ENCODE measurements at places on chromosomes 6 and 20.

DNA sequence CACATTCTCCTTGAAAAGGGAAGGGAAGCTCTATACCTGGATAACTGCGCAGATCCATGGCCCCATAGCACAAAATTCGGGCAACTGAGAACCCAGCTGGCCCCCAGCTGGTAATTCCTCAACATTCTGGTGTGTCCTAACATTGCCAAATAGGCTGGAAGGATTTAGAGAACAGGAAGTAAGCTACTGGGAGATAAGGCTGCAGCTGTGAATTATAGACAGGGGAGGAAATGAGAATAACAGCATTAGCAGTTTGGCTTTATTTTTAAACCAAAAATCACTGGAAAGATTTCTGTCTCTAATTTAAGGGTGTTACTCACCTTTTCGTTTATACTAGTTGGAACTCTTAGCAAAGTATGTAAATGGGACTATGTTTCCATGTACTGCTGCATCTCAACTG is 97.2 kb downstream of the TULP4 start:
- peak; percentile 54 for DNase-seq

GRCh38 chr6:134138226-134138975 is 86.0 kb upstream of the SLC2A12 start:
- DNase-seq, result no peak

DNA sequence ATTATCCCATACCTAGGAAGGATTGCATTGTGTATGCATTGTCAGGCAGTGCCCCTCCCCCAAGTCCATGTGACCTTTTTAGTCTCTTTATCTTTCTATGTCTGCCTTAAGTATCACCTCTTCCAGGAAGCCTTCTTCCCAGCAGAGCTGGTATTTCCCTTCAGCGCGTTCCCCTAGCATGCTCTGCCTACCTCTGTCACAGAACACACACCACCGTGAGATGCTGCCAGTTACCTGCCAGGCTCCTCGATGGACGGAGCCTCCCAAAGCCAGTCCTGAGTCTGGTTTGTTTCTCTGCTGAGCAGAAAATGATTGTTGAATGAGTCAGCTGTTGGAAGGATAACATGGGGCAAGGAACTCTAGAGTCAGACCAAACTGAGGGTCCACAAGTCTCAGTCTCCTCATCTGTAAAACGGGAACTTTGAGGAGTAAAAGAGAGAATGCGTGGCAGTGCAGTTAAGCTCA is 11.3 kb upstream of the ZNF335 start:
- no peak for DNase-seq

GRCh38 chr6:5108536-5109150 is 23.5 kb downstream of the PPP1R3G start:
- no peak for DNase-seq

GRCh38 chr20:16018881-16019280 is 554.4 kb downstream of the KIF16B start:
- DNase-seq, result no peak

- DNase-seq, result no peak
Measured at GRCh38 chr20:14295238-14295637, 42.2 kb downstream of the FLRT3 start.

- DNase-seq, result no peak
Measured at GRCh38 chr6:13011612-13012146, 295.1 kb downstream of the PHACTR1 start.

GRCh38 chr6:43976706-43977403 is 150.4 kb downstream of the MRPL14 start:
- DNase-seq, result no peak

GRCh38 chr6:131638013-131638412 is 911 bp downstream of the ENPP3 start:
- DNase-seq, result no peak

- no peak for DNase-seq
Measured at GRCh38 chr6:88750936-88751335, 212.5 kb downstream of the RNGTT start.

DNA sequence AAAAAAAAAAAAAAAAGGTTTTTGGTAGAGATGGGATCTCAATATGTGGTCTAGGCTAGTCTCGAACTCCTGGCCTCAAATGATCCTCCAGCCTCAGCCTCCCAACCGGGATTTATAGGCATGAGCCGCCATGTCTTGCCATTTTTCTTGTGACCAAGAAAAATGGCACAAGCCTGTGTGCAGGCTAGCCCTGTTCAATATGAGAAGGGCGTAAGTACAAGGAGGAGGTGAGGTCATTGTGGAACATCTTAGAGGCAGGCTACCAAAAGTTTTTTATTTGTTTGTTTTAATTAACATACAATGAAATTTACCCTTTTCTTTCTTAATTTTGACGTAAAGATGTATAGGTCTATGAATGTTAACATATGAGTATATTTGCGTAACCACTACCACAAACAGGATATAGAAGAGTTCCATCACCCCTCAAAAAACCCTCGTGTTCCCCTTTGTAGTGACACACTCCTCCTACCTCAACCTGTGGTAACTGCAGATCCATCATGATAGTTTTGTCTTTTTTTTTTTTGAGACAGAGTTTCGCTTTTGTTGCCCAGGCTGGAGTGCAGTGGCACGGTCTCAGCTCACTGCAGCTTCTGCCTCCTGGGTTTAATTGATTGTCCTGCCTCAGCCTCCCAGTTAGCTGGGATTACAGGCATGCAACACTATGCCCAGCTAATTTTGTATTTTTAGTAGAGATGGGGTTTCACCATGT is 28.3 kb upstream of the KIF3B start:
- no peak for DNase-seq

- DNase-seq, result no peak
Measured at GRCh38 chr6:52000064-52000463, 87.3 kb downstream of the PKHD1 start.

GRCh38 chr6:127618729-127619128 is 41.8 kb downstream of the C6orf58 start:
- DNase-seq, result no peak

- DNase-seq, result no peak
Measured at GRCh38 chr6:116932496-116932895, 55.5 kb downstream of the RFX6 start.

DNA sequence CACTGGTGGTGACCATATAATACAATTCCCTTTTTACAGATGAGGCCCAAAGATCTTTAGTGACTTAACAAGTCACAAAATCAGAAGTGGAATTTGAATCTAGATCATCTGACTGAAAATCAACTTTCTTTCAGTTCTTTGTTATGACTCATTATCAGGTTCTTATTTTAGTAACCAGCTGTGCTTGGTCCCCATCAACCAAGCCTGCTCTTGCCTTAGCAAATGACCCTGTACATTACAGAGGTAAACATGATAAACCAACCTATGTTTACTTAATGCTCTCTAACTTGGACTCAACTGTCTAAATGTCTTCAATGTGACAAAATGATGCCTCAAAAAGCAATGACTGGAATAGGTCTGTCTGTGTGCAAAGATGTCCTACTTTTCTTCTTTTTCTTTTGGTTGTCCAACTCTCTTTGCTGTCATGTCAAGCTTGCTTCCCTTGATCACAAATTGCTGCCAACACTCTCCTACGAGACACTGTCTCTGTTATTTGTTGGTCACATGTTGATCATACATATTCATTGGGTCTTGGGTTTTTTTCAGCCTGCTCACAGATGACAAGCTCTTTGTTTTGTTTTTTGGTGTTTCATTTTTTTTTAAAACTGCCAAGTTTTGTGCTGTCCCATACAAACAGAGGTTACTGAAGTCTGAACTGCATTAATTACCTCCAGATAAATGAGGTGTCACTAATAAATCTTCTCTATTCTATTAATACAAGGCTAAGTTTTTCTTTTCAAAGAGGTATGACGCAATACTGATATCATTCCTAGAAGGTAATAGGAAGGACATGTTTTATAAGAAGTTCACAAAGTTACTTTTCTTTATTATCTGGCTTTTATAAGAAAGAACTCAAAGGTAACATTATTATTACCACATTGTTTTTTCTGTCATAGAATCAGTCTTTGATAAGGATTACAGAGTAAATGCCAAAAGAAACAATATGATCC is 62.2 kb upstream of the PLN start:
- no peak for DNase-seq

- DNase-seq, result peak; percentile 36
Measured at GRCh38 chr20:59723607-59724456, 119.5 kb downstream of the PHACTR3 start.

- no peak for DNase-seq
Measured at GRCh38 chr6:13280254-13280653, 48.1 kb downstream of the TBC1D7 start.

GRCh38 chr20:34736106-34736735 is 32.1 kb downstream of the TP53INP2 start:
- no peak for DNase-seq

DNA sequence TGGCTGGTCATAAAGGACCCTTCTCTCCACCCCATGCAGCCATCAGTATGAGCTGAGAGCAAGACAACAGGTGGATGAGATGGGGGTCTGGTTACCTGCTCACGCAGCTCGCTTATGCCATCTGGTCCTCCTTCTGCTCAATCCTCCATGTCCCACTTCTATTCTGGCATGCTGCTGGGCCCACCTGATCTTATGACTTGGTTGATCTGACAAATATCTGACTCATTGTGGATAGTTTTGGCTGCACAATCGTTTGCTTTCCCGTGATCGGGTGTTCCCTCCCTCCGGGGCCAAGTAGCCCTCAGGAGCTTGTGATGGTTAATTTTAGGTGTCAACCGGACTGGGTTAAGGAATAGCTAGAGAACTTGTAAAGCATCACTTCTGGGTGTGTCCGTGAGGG is 26.6 kb upstream of the ELMO2 start:
- no peak for DNase-seq

DNA sequence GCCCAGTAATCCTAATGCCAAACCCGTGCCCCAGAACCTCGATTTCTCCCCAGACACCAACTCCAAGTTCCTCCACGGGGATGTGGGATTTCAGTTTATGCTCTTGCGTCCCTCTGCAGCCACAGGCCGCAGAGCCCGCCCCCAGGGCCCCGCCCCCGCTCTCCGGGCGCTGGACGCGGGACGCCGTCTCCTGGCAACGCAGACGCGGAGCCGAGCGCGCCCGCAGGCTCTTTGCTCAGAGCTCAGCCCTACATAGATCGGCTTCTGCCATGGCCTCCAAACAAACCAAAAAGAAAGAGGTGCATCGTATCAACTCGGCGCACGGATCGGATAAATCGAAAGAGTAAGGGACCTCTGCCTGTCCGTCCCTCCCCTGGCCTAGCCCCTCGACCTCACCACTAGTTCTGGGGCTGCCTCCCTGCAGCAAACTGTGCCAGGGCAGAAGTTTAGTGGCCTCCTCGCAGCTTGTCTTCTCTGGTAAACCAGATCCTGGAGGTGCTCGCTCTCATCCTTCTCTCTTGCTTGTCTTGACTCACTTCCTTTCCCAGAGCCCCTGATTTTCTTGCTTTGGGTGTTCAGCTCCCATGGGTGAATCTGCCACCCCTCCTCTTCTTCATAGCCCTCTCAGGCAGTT is at the start of gene ADGB:
TSS of gene ADGB (plus strand) at position 201 of the 634 bp plus-strand sequence. CDS start at position 270, 69 bp downstream.
- DNase-seq, result no peak

GRCh38 chr6:3117912-3118352 is 579 bp upstream of the BPHL start:
- no peak for DNase-seq

GRCh38 chr6:130632277-130632676 is 194.9 kb upstream of the SMLR1 start:
- no peak for DNase-seq

- DNase-seq, result no peak
Measured at GRCh38 chr6:16851758-16852157, 90.5 kb upstream of the ATXN1 start.

DNA sequence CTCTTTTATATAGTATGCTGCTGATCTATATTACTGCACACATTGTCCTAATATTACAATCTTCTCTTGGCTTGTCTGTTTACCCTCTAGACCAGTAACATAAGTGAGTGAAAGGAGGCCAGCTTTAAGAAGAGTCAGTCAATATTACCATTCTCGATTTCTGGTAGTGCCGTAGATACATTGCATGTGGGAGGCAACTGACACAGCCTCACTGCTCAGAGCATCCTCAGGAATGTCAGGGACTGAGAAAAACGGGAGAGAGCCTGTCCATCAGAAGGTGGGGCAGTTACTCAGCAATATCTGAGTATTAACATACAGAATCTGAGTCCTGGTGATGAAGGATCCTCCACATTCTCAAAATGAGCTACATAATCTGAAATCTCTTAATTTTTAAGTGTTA is 259.9 kb downstream of the GJA1 start:
- no peak for DNase-seq

- DNase-seq, result no peak
Measured at GRCh38 chr6:86857783-86858182, 79.5 kb upstream of the HTR1E start.

GRCh38 chr6:28208111-28208659 is 16.9 kb upstream of the ZSCAN9 start:
- DNase-seq, result no peak

GRCh38 chr6:139757784-139758183 is 383.3 kb upstream of the CITED2 start:
- peak; percentile 64 for DNase-seq

DNA sequence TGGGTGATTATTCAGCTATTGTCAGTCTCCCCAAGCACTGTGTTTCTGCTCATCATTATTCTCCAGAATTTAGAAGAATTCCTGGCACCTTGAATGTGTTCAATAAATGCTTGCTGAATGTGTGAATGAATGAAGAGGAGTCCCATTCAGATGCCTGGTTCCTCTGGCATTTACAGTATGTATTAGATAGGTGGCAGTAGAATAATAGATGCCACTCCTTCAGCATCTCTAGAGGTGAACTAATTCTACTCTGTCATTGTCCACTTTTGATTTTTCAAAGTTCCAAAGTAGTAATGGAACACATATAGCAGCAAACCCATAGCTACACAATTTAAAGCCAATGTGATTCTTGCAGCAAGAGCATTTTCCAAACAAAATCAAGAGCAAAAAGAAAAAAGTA is 118.9 kb upstream of the CEP162 start:
- DNase-seq, result no peak

- no peak for DNase-seq
Measured at GRCh38 chr6:53854843-53855567, 60.2 kb downstream of the LRRC1 start.

All from fibroblast of skin of left quadriceps (primary cell).